MG63 (cell line): ENCODE measurements at places on chromosomes 3 and 15. TPM values are rescaled to one million over a fixed set of nuclear protein-coding genes. Genes with fewer than 3 reads are reported as not detected.

DNA sequence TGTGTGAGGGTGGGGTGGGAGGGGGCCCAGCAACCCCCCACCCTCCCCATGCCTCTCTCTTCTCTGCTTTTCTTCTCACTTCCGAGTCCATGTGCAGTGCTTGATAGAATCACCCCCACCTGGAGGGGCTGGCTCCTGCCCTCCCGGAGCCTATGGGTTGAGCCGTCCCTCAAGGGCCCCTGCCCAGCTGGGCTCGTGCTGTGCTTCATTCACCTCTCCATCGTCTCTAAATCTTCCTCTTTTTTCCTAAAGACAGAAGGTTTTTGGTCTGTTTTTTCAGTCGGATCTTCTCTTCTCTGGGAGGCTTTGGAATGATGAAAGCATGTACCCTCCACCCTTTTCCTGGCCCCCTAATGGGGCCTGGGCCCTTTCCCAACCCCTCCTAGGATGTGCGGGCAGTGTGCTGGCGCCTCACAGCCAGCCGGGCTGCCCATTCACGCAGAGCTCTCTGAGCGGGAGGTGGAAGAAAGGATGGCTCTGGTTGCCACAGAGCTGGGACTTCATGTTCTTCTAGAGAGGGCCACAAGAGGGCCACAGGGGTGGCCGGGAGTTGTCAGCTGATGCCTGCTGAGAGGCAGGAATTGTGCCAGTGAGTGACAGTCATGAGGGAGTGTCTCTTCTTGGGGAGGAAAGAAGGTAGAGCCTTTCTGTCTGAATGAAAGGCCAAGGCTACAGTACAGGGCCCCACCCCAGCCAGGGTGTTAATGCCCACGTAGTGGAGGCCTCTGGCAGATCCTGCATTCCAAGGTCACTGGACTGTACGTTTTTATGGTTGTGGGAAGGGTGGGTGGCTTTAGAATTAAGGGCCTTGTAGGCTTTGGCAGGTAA lies 8.1 kb downstream of the FAM131A start:
- DNase-seq, result peak; percentile 64

DNA sequence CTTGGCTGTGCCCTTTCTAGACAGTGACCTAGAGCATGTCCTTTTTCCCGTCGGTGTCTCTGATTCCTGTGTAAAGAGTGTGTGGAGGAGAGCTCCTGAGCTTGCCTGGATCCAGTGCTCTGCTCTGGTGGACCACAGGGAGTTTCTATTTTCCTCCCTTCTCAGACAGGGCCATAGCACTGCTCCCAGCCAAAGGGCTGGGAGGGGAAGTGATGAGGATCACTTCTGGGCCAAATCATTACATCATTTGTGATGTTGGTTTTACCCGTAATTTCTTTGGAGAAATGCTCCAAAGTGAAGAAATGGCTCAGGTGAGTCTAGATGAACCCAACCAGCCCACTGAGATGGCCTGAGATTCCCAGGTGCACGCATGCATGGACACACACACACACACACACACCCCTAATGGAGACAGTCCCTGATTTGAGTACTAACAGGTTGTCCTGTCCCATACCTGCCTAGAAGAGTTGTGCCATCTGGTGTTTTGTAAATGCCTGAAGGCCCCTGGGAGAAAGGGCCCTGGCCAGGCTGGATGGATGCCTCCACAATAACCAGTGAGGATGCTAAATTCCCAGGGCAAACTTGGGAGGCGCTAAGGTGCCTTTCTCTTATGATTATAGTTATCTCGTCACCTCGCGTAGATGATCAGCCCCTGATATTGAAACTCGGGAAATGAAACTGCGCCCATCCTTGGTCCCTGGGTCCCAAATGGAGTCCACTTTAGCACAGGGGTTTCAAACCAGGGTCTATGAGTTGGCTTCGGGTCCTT lies 86.9 kb downstream of the ASB7 start:
- no peak for DNase-seq

GRCh38 chr15:67085818-67086636 lies 20.6 kb downstream of the SMAD3 start:
- no peak for DNase-seq

- no peak for DNase-seq
Measured at GRCh38 chr15:78390826-78391225, 47.2 kb upstream of the IREB2 start.

DNA sequence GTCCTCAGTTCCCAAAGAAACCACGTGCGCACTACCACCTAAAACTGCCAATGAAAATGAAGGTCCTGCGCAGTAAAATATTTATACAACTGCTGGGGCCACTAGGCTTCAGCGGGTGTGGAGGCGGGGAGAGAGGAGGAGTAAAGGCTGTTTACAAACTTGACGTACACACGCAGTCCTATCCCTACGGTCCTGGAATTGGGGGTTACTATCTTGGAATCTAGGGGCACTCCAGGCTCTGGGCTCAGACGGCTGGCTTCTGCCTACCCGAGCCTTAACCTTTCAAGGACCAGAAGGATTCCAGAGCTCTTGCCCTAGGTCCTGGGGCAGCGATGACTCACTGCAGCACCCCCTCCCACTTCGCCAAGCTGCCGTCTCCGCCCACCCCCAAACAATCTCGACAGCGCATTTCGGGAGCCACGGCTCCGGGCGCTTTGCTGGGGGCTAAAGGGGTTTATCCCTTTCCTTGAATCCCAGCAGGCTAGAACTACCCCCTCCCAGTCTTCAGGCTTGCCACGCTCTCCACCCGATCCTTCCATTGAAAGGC lies 3.0 kb downstream of the ADAMTS9 start:
- DNase-seq, result no peak

DNA sequence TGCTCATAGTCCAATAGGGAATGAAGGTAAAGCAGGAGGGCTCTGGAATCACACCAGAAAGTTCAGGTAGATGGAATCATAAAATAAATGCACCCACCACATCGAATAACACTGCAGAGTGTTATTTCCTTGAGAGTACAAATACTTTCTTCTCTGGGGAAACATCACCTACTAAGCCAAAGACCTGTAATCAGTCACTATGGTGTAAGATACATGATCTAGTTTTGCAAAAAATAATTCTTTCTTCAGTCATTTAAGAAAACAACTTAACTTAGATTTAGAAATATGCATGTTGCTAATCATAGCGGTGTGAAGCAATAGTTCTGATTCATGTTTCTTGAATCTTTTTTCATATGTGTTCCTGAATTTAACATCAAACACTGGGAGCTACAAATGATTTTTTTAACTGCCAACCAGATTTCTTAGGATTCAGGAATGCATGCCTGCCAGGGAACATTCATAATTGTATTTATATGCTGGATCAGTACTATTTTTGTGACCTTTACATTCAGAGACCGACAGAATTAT lies 40.2 kb upstream of the MEIS2 start:
- no peak for DNase-seq

- peak; percentile 44 for DNase-seq
Measured at GRCh38 chr3:54357301-54357700, 234.9 kb downstream of the CACNA2D3 start.

- no peak for DNase-seq
Measured at GRCh38 chr3:72548981-72549380, 299.3 kb downstream of the SHQ1 start.

- no peak for DNase-seq
Measured at GRCh38 chr3:140368223-140368811, 309.5 kb upstream of the TRIM42 start.

DNA sequence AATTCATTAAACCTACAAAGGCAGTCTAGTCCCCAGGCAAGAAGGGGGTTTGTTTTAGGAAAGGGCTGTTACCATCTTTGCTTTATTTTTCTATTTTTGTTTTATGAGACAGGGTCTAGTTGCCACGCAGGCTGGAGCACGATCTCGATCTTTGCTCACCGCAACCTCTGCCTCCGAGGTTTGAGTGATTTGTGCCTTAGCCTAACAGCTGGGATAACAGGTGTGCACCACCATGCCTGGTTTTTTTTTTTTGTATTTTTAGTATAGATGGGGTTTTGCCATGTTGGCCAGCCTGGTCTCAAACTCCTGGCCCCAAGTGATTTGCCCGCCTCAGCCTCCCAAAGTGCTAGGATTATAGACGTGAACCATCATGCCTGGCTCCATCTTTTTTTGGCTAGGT lies 4.9 kb downstream of the HIGD1A start:
- no peak for DNase-seq

DNA sequence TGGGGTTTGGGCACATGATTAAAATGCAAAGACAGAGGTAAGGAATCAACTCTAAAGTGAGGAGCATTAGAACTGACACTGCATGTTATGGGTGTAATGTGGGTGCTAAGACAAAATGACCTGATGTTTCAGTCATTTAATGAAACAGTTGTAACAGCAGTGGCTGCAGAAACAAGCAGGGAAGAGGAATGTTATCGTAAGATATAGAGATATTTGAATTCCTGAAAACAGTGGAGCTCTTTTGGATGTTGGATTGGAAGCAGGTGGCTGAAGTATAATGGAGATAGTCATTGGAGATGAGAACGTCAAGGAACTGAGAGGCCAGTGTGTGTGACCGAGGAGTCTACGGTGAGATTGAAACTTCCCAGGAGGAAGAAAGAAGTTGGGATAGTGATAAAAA lies 1065.2 kb downstream of the ZPLD1 start:
- no peak for DNase-seq

GRCh38 chr3:149019580-149019979 lies 28.2 kb downstream of the GYG1 start:
- no peak for DNase-seq

DNA sequence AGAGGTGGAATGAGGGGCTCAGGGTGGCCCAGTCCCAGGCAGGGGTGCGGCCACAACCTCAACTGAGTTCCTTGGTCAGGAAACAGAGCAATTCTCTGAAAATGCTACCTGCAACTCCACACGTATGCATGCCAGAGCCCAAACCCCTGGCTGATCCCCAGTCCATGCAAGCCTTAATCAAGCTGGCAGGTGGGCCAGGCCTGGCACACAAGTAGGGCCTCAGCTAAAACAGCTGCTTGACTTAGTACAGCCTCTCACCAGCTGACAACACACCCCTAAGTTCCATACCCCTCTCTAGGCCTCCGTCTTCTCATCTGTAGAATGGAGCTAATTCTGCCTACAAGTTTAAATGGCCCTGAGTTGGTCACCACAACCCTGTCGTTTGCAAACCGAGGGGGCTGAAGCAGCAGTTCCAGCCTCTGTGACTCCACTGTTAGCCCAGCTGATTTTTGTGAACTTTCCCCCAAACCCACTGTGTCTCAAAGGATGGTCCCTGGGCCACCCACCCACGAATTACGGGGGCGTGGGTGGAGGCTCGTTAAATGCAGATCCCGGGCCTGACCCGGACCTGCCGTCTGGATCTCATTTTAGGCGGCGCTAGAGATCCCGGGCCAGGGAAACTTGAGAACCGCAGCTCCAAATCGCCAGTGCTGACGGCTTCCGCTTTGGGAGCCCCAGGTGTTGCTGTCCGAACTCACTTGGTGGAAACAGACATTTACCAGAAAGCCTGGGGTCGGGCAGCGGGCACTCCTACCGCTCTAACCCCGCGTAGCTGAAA lies 927 bp downstream of the CHDH start:
- DNase-seq, result peak; percentile 52

- DNase-seq, result no peak
Measured at GRCh38 chr3:133092681-133093080, 54.5 kb downstream of the TMEM108 start.

DNA sequence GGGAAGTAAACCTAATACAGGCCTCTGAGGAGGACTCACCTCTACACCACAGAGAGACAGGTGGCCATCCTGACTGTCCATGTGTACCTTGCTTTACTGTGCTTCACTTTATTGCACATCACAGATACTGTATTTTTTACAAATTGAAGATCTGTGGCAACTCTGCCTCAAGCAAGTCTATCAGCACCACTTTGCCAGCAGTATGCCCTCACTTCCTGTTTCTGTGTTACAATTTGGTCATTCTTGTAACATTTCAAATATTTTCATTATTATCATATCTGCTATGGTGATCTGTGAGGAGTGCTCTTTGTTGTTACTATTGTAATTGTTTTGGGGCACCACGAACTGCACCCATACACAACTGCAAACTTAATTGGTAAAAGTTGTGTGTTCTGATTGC lies 78.0 kb downstream of the BBX start:
- no peak for DNase-seq

GRCh38 chr3:89043406-89043932 lies 64.0 kb upstream of the EPHA3 start:
- no peak for DNase-seq

DNA sequence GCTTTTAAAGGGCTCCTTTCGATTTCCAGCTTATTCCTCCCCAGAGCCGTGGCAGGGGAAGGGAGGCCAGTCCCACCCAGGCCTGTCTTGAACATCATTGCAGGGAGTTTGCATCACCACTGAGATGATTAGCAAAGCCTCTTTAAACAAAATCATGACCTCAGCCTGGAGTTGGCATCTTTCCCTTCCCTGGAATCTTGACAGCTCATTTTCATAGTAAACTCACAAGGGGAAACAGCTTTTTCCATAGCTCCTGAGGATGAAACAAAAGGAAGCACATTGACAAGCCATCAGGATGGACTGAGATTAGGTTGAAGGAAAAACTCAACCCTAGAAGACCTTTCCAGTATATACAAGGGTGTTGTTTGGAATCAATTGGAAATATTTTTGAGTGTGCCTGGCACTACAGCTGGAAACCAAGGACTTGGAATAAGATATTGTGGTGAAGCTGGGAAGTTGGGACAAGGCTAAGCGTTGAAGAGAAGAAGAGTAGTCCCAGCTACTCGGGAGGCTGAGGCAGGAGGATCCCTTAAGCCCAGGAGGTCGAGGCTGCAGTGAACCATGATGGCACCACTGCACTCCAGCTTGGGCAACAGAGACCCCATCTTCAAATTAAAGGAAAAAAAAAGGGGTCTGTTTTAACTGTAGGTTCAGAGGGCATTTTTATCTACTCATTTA lies 3.1 kb upstream of the LARP6 start:
- DNase-seq, result peak; percentile 93

DNA sequence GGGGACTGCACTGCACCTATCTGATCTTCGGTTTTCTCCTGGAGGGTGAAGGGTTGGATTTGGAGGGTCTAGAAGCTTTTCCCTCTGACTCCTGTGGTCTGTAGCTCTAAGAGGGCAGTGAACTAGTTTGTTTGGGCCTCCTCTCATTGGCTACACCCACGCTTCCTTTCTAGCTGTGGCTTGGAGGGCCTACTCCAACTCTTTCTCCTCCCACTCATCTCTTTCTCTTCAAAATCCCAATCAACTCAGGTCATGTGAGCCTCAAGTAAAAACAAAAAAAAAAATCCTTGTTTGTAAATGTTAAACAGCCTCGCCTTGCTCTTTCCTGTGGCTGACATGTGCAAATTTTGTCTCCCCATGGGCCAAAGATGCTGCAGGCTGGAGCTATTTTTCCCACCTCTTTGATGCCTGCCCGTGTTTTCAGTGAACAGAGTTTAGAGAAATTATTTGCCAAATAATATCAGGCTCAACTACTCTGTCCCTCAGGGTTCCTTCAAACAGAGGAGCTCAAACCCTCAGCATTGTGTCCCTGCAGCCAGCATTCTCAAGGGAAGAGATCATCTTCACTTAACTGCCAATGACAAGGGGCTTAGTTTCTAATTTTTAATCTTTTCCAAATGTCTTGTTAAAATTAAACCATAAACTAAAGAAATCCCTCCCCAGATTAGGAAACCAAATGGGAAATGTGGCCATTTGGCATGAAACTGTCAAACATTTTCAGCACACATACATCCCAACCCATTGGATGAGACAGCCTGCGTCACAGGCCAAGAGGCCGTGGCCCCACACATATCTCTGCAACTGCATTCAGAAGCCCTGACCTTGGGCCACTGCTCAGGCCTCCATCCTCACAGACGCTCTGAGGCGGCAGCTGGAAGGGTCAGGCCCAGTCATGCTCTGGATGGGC lies 114.8 kb upstream of the THBS1 start:
- DNase-seq, result no peak

The SMCO1 gene
- total RNA-seq, result not detected in 2 replicates

The PIGZ gene
- 3.0 TPM in 1 of 2 replicates, not detected in the other for total RNA-seq

The MKRN3 gene
- total RNA-seq, result 4.8 and 12.4 TPM in 2 replicates

The TMEM207 gene
- not detected in 2 replicates for total RNA-seq
